ENCODE measurements at places on chromosomes 4 and X.
A peak's percentile ranks its signal among the peaks of the same experiment; 100 is the strongest.

DNA sequence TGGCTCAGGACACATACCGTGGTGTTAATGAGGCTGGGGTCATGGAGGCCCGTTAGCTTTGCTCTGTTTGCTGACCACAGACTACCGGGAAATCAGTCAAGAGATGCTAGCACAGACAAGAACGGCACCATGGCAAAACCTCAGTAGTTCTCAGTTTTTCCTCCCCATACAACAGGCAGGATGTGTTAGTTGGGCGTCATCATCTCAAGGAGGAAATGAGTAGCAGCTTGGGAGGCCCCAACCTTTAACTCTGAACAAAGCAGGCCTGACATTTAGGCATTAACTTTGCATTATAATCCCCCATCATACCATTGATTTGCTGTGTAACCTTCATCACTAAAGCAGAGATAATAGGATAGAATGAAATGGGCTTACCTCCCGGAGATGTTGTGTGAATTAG is 714.2 kb downstream of the RPA4 start:
- no peak for DNase-seq

DNA sequence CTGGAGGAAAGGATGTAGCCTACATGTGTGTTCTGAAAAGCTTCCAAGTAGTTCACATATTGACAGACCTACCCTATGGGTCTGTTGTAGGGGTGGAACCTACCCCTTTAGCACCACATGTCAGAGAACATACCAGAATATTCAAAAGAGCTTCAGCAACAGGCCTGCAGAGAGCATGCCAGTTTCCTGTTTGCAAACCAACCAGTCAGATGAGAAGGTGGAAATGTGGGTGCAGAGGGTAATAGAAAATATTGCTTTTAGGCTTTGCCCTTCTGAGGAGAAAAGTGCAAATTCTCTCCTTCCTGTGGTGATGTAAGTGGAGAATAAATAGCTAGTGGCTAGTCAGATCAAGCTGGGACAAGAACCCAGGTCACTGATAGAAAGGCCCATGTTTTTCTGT is 16.4 kb downstream of the INTS6L start:
- DNase-seq: no peak

- no peak for DNase-seq
These were observed 8.3 kb upstream of the ASB5 start for GRCh38 chr4:176277162-176277904.

DNA sequence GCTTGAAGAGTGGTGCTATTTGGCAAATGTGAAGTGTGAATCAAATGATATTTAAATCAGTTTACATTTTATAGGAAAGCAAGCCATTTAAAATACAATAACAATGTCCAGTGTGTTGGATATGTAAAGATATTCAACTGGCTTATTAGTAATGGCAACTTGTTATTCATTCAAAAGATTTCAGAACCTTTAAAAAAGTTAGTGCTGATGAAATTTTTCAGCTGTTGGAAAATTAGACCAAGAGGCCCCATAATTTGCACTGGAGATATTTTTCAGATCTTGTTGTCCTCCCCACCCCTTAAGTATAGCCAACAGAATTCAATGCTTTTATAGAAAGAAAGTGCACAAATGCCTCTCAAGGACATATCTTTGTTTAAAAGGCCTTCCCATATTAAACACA is 54.6 kb downstream of the UNC5C start:
- DNase-seq: no peak

DNA sequence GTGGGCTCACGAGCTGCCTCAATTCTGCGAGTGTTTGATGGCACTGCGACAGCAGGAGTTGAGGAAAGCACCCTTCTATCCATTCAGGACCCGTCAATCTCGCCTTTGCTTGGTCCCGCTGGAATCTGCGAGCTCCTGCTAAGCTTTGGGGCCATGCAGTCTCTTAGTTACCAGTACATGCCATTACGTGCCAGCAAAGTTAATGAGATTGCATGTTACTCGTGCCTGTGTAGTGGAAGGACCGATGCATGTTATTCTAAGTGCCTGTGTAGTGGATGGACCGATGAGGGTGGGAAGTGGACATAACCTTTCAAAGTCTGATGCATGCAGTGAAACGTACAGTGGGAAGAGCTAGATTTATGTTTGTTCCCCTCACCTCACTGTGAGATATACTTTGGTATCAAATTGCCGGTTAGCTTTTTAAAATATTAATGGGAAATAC is 569 bp downstream of the RPS3A start:
- DNase-seq: no peak

DNA sequence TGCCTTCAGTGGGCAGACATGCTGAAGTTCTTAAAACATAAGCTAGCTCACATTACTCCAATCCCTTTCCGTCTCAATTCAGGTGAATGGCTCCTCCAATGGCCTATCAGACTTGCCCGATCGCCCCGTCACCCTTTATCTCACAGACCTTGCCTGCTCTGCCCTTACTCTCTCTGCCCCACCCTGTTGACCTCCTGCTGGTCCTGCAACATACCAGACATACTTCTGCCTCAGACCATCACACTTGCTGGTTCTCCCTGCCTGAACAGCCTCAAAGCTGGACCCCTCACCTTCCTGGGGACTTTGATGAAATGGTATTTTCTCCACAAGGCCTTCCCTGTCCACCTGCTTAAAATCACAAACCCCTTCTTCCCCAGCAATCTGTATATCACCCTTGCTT is 340.1 kb upstream of the NR3C2 start:
- no peak for DNase-seq

DNA sequence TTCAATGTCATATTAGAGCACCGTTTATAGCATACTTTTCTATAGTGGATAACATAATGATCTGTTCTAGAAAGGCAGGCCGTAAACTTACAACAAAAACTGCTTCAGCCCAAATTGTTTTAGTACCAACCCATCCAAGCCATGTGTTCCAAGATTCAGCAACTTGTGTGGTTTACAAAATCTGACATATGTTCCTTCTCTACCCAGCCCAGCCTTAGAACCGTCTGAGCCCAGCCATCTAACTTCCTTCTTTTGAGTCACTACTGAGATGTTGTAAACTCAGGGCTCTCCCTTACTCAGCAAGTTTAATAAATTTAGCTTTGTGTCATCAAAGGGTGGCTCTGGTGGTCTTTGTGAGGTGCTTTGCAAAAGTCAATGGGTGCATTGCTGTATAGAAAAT is 32.4 kb upstream of the REPS2 start:
- no peak for DNase-seq

DNA sequence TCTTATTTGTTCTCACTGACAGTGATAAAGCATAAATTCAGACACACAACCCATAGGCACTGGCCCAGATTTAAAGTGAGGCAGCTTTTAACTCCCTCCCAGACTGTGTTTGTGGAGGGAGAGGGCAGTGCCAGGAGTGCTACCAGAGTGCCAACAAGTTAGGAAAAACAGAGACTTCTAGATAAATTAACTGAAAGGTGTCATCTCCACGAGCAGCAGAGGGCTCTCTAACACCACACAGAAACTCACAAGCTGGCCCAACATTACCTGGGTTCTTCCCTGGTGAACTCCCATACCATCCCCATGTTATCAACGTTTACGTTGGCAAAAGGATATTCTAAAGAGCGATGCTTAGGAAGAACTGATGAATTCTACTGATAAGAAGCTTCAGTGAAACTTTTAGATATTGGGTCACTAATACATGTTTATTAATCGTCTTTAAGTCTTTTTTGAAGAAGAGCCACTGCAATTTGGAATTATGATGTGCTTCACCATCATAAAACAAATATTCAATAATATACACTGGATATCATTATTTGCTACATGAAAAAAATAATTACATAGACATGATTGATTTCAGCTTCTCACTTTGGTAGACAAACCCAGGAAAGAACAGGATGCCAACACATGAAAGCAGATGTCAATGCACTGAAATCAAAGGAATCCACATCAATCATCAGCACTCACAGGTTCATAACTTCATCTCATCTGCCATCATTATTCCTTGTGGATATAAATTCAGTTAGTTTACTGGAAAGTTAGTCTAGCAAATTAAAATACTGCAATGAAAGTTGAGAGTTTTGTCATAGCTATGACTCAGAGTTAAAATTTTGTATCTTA is 121.2 kb upstream of the NAP1L5 start:
- DNase-seq: no peak

GRCh38 chr4:53747401-53747800 is 156.1 kb upstream of the LNX1 start:
- no peak for DNase-seq

GRCh38 chr4:69881173-69881773 is 21.3 kb upstream of the SULT1E1 start:
- DNase-seq: peak; percentile 28

DNA sequence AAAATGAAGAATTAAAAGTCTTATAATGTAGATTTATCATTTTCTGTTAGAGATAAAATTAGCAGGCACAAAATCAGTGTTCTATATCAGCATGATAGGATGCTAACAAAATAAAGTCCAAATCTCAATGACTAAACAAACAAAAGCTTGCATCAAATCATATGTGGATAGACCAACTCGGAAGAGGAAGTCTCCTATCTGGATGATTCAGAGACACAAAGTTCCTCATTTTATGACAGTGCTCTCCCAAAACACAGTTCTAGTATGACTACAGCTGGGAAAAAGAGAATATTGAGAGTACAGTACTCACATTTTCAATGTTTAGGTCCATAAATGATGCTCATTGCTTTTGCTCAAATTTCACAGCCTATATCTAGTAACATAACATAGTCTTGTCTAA is 376.1 kb upstream of the CTSO start:
- DNase-seq: no peak

DNA sequence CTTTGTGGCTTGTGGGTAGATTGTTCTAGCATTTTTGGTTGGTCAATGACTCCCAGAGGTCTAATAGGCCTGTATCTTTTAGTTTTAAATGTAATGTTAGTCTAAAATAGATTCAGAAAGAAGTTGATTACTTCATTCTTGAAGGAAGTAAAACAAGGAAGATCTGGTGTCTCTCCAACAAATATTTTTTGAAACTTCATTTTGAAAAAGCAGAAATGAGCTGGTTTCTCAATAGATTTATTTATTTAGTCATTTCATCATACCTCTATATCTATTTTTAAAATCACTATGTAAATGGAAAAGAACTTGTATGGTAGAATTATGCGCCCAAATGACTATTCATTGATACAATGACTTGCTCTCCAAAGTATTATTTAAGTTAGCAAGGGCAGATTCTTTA is 7.2 kb downstream of the HTR2C start:
- no peak for DNase-seq

- no peak for DNase-seq
These were observed 176.9 kb upstream of the HS3ST1 start for GRCh38 chr4:11605597-11605996.

GRCh38 chr4:111930659-111931058 is 214.6 kb upstream of the FAM241A start:
- DNase-seq: no peak

DNA sequence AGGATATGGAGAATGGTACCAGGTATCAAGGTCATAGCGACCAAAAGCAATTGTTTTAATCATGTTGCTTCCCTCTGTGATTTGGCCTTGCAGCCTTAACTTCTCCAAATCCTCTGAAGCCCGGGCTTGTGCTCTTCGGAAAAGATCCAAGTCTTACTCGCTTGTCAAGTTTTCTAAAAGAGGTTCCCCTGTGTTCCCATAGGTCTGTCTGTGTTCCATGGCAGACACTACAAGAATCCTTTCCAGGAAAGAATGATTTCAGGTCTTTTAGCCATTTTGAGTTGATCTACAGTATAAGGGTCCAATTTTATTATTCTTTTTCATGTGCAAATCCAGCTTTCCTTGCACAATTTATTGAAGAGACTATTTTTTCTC is 710.6 kb upstream of the DIAPH2 start:
- no peak for DNase-seq

DNA sequence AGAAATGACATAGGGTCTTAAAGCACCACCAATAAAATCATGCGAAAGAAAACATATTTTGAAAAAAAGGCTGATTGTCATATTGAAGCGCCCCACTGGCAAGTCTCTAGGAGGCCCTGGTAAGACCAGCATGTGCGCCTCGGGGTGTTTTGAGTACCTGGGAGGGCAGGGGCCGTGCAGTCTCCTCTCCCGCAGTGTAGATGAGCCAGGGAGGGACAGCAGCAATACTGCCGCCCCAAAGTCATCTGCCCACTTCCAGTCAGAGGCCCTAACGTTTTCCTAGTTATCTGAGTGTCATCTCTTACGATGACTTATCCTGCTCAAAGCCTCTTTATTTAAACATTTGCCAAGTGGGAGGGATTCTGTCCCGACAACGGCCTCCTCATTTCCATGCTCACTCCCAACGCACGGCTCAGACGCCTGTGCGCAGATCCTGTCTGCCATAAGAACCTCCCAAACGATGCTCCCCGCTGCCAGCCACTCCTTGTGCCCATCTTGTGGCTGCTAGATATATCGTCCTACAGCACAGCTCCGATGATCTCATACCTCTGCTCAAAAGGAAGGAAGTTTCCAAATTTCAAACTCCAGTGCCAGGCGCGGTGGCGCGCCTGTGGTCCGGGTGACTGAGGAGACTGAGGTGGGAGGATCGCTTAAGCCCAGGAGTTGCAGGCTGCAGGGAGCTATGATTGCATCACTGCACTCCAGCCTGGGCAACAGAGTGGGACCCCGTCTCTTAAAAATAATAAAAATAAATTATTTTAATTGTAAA is 17.2 kb upstream of the SCRG1 start:
- no peak for DNase-seq

DNA sequence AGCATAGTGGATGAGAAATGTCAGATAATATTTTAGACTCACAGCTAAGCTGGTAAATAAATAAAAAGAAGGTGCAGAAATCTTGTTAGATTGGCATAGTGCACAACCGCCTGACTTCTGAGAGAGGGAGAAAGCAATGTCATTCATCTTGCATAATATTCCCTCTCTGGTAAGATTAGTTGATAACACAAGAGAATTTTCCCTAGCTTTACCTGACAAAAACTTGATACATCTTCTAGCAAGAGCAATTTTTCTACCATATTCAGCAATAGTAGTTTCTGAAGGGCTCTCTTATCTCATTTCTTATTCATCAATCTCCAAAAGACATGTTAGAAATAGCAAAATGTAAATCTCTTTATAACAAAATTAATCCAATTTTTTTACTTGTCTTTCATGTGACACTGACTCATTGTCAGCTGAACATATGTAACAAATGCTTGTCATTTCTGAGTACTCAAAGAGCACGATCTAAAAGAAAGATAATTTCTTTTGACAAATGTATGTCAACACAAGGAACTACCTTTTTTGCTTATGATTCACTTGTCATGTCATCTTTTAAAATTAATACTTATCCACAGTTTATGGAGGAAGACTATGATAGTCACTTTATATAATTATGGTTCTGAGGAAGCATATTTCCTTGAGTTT is 240.0 kb downstream of the ARAP2 start:
- DNase-seq: no peak
